Hypothalamus (tissue), 51 donors: ENCODE measurements at places on chromosomes 11 and 22.

DNA sequence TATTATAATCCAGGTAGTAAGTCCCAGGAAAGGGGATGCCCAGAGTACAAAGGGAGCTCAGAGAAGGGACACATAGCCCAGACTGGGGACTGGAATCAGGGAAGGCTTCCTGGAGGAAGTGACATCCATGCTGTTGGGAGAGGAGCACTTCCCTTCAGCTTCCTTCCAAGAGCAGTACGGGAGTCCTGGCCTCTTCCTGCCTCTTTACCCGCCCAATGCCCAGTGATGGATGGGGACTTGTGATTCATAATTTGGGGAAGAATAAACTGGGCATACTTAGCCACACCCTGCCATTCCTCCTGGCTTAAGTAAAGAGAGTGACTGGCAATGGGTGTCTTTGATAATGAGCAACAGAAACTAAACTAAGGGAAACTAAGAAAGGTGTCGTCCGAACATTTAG, 11.5 kb downstream of the C11orf91 start:
- DNase-seq, result no peak

GRCh38 chr22:38203090-38203810, 1.5 kb downstream of the MAFF start:
- no peak for DNase-seq

DNA sequence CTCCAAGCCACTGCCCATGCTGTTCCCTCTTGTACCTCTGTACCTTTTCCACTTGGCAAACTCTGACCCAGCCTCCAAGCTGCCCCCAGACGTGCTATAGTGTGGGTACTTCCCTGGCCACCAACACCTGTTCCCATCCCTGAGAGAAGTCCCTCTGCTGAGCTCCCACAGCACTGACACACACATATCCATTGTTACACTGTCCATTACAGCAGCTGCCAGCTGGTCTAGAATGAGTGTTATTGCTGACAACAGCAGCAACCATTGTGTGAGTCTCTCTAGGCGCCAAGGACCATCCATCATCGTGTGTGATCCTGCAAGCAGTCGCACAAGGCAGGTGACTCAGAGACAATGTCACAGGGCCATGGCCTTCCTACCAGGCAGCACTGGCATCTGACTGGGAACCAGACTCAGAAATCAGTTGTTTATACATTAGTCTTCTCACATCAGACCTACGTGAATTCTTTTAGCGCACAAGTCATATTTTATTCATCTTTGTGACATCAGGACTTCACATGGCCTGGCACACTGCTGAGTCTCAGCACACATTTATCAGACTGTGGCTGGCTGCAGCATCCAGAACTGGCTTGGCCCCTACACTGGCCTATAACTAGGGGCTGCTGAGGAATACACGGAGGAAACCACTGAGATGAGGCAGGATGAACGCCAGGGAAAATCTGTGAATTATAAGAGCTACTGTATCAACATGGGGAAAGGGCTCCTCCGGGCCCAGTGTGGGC, 56.4 kb downstream of the SGSM3 start:
- peak; percentile 16 for DNase-seq

- no peak for DNase-seq
These were observed 60.4 kb upstream of the CD5 start for GRCh38 chr11:61041755-61042518.

GRCh38 chr11:40998920-40999319, 460.5 kb downstream of the LRRC4C start:
- DNase-seq, result no peak

DNA sequence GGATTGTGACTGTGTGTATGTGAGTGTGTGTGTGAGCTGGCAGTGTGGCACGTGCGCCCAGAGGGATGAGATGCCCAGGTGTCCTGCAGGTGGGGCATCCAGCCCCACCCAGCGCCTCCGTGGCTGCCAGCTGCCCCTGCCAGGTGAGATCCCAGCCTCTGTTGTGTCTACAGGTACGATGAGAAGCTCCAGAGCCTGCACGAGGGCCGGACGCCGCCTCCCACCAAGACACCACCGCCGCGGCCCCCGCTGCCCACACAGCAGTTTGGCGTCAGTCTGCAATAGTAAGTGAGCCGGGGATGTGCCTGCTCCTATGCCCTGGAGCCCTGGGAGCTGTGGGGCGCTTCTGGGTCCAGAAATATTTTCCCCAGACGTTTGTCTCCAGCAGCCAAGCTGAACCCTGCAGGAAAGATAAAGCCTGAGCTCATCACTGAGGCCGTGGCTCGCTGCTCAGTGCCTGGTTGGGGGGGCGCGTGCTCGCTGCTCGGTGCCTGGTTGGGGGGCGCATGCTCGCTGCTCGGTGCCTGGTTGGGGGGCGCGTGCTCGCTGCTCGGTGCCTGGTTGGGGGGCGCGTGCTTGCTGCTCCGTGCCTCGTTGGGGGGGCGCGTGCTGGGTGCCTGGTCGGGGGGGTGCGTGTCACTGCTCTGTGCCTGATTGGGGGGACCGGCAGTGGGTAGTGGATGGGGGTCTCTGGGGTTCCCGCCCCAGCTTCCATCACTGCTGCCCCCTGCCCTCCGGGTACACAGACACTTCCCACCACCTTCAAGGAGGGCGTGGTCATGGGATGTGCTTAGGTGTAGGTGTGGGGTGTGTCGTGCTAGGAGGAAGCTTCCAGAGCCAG, 73.2 kb downstream of the ARHGAP8 start:
- no peak for DNase-seq

DNA sequence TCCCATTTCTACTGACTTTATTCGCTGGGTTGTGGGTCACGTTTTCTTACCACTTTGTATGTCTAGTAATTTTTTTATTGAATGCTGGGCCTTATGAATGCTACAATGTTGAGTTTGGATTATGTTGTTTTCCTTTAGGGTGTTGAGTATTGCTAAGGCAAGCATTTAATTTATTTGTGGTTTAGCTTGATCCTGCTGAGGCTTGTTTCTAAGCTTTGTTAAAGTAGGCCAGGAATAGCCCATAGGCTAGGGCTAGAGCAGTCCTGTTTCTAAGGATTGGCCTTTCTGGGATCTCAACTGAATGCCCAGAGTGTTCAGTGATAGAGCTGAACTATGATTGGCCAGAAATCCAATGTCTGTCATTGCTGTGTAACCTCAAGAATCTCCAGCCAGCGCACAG, 56.1 kb upstream of the LDLRAD3 start:
- DNase-seq, result no peak

DNA sequence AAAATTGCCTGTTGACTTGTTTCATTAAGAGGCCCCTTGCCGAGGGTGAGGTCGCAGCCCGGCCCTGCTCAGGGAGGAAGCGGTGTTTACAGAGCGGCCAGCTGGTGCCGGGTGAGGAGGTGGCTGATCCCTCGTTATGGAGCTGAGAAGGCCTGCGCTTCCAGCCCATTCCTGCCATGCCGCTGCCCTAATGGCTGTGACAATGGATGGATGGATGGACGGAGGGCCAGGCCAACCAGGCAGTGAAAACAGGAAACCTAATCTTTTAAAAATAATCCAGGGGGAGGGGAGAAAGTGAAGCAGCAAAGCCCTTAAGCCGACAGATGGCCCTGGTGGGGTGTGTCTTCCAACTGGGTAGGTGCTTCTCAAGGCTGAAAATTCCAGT, 38.5 kb downstream of the BCR start:
- no peak for DNase-seq

GRCh38 chr11:98940913-98941312, 79.8 kb upstream of the CNTN5 start:
- no peak for DNase-seq

DNA sequence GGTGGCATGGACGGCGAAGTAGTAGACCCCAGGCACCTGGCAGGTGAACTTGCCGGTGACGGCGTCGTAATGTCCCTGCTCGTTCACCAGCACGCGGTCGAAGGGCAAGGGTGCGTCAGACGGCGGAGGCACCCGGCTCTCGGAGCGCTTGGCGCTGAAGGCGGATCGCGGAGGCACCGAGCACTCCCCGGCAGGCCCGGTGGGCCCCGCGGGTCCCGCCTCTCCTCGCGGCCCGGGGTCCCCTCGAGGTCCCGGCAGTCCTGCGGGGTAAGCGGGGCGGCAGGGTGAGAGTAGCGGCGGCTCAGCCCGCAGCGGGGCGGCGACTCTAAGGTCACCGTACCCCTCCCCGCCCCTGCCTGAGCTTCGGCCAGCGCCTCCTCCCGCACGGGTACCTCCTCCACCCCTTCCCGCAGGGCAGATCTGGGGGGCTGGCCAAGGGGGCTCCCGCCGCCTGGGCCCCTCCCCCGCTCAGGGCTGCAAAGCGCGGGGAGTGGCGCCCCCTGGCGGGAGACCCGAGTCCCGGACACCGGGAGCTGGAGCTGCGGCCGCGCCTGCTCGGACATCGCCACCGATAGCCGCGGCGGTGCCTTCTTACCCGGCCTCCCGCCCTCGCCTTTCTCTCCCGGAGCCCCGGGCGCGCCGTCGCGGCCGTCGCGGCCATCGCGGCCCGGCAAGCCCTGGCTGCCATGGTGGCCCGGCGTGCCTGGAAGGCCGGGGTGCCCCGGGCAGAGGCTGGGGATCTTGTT, 921 bp downstream of the C1QTNF5 start:
- peak; percentile 55 for DNase-seq

GRCh38 chr11:7787239-7787638, 9.5 kb downstream of the OR5P2 start:
- no peak for DNase-seq

DNA sequence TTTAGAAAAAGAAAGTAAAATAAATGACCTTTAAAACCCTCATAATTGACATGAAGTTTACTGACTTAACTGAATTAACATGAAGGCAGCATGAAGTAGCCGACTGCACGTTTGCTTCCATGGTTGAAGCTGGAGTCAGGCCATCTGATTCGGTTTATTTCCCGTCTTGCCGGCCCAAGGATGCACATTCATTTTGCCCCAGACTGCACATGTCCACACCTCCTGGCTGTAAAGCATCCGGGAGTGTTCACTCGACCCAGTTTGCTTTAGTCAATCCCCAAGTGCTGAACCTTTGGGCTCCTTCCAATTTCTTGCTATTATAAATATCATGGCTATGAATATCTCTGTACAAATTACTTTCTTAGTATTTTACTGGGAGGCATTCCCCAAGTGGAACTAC, 17.7 kb upstream of the TUB start:
- DNase-seq, result no peak

GRCh38 chr11:127195501-127196120, 195.0 kb upstream of the KIRREL3 start:
- DNase-seq, result no peak

- no peak for DNase-seq
These were observed 13.0 kb upstream of the OPCML start for GRCh38 chr11:133545199-133545803.
